ENCODE measurements at places on chromosomes 12 and 14.

GRCh38 chr12:101004898-101005297 lies 205.1 kb downstream of the SLC5A8 start:
- no peak for DNase-seq

GRCh38 chr12:2691006-2691344 lies 103.8 kb upstream of the FKBP4 start:
- no peak for DNase-seq

DNA sequence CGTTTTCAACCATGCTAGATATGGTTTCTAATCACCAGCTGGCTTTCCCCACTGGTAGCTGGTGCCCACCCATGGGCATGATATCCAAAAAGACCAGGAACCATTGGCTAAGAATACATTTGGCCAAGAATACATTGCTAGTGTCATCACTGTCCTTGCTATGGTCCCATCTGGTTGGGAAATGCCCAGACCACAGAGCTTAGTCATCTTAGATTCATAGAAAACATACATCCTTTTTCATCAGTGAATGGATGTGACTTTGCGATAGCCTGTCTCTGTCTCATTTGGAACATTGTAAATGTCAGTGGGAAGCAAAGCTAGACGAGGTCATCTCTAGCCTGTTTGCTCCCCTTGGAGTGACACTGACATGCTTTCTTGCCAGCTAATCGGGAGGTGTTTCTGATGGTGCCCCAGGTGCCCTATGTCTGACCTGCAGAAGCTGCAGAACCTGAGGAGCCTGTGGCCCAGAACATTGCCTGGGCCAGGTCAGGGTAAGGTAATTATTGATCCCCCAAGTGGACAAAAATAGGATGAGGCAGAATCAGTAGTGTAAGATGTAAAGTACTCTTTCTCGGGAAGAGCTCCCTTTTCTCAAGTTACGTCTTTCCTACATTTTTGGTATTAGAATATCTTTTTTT lies 194.8 kb downstream of the SLC41A2 start:
- no peak for DNase-seq

DNA sequence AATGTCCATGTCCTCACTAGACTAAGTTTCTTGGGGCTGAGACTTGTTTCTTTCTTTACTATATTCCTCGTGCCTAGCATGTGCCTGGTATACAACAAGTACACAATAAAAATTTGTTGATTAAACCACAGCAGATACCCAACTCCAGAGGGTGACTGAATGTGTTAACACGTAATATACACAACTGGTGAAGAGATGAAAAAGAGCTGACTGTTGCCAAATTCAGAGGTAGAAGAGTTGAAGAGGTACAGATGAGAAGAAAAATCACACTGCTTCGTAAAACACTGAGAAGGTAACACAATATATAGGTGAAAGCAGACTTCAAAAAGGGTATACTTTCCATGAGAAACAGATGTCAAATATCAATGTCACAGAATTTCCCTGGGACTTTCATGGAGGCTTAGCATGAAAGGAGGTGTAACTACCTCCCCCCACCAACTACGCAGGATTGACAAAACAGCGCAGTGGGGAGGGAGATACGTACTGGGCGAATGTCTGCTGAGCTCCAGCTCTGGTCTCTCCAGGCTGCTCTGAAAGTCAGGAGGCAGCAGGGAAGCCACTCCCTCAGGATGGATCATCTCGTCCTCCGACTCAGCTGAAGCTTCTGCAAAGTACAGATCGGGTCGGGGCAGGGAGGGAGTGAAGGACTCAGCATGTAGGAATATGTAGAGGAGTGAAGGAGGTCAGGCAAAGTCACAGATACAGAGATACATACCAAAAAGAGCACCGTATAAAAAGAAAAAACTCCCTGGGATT lies 5.3 kb downstream of the ACIN1 start:
- DNase-seq = no peak

- DNase-seq = no peak
These were observed 102.9 kb downstream of the TAOK3 start for GRCh38 chr12:118269806-118270205.

GRCh38 chr12:90253674-90254181 lies 545.1 kb upstream of the ATP2B1 start:
- peak; percentile 6 for DNase-seq

DNA sequence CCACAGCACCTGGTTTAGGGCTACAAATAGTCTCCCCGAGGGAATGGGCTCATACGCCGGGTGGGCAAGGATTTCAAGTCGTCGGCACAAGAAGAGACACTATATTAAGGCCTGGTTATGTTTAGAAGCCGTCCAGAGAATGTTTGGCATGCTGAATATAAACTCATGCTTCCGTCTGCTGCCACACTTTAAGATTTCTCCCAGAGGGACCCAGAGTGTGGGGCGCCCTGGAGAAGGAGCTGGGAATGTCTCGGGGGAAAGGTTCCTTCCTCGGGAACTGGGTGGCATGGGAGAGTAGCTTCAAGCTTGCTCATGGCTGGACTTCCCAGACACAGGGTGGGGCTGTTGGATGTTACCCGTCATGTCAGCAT lies 295.7 kb downstream of the CACNA1C start:
- DNase-seq = no peak

- DNase-seq = peak; percentile 8
These were observed 239.2 kb downstream of the SPTSSA start for GRCh38 chr14:34222867-34223266.

DNA sequence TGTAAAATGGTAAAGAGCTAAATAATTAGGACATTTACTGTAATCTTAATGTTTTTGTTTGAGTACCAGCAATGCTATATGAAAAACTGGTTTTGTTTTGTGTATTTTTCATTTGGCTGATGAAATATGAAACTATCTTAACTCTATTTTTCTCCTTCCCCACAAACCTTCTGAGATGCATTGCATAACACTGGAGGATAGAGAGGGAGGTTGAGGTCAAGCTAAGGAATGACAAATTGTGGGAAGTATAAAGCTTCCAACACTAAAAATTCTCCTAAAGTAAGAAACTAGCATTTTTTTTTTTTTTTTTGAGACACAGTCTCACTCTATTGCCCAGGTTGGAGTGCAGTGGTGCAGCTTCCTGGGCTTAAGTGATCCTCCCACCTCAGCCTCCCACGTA lies 31.5 kb upstream of the SRP54 start:
- no peak for DNase-seq

DNA sequence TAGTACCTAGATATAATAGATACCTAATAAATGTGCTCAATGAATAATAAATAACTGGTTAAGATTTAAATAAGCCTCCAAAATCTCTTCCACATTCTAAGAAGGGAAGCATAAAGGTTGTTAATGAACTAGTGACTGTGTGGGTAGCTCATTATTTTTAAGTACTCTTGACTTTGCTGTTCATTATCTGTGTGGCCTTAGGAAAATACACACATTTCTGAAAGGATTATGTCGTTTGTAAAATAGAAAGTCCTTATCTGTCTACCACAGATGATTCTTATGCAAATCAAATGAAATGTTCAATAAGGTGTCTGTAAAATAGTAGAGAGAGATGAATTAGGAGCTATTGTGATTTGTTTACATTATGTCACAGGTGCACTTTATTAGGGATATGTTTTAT lies 119.5 kb downstream of the LRRK2 start:
- DNase-seq = no peak

- DNase-seq = no peak
These were observed 2.9 kb upstream of the CMAS start for GRCh38 chr12:22042976-22043669.

DNA sequence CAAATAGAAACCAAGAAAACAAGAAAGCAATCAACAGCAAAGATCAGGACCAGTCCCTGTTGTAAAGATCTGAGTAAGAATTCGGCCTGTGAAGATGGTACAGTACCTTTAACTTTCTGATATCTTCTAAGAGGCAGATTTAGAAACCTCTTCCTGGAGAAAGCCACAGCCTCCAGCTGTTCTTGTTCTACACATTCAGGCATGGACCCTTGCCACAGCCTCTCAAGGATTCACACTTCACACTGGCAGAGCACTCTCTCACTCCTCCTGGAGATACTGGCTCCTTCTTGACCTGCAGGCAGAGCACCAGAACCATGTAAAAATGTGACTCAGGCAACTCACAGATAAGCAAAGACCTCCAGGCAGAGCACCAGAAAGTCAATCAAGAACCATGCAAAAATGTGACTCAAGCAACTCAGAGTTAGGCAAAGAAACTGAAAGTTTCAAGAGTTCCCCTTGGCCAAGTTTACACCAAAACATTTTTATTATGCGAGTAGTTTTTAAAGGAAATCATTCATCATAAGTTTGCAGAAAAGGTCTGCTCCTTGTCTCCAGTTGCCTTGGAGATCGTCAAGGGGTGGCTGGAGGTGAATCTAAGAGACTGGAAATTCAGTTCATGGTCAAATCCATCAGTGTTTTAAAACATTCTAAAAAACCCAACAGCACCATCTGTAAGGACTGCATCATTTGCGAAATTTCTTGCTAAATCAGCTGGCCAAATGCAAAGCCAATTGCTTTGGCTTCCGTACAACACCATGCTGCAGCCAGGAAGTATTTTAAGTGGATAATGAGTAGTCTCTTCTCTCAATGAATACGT lies 119.3 kb upstream of the MDM1 start:
- peak; percentile 16 for DNase-seq

DNA sequence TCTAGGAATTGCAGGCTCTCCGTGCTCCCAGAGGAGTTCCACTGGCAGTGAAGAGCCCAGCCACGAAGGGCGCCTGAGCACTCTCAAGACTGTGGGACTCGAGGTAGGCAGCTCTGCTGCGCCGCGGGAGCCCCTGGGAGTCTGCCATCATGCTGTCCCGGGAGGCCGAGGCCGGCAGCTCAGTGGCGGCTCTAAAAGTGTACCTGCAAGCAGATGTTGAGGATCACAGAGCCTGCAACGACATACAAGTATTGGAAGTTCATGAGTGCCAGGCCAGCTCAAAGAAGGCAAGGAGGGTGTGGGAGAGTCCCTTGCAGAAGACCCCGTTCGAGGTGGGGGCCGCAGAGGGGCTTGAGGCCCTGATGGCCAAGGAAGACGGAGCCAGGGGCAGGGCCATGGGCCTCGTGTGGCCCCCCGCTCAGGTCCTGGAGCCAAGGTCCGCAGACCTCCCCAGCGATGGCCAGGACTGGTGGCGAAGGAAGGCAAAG lies 62.7 kb downstream of the MUCL1 start:
- DNase-seq = no peak

DNA sequence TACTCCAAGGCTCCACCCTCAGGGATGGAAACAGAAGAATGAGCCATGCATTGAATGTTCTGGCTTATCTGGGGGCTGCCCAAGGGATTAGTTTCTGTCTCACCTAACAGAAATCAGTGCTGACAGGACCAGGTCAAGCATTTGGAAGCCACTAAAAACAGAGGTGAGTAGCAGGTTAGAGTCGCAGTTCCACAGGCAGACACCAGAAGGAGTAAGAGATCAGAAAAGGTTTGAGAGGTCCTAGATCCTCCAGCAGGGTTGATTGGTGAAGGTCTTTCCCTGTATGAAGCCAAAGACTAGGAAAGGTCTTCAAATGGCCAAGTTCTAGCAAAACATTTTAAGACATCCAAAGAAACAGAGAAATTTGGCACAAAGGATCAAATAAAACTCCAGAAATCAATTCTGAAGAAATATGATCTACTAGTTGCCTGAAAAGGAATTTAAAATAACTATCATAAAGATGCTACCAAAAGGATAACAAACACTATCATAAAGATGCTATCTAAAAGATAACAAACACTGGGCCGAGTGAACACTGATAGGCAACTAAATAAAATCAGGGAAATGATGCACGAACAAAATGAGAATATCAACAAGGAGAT lies 19.5 kb upstream of the TTC9 start:
- peak; percentile 31 for DNase-seq

- DNase-seq = peak; percentile 2
These were observed 1.5 kb downstream of the FRMD6 start for GRCh38 chr14:51653079-51653774.

GRCh38 chr12:122884860-122885259 lies 11.1 kb downstream of the VPS37B start:
- no peak for DNase-seq

GRCh38 chr12:31324845-31325523 lies 966 bp downstream of the SINHCAF start:
- no peak for DNase-seq

- no peak for DNase-seq
These were observed 55.5 kb downstream of the RDH12 start for GRCh38 chr14:67757175-67757574.

GRCh38 chr12:118337194-118337838 lies 35.4 kb downstream of the TAOK3 start:
- DNase-seq = no peak

DNA sequence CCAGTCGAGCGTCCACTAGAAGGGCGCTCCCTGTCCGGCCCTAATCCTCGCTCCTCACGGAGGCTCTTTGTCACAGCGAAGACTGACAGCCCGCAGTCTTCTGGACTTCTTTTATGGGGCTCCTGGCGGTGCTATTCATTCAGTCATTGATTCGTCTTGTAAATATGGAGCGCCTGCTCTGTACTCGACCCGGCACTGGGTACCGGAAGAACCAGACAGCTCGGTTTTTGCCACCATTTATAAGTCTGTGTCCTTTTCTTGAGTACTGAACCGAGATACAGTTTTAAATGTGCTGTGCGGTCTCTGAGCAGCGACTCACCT lies 570 bp downstream of the DMAC2L start:
- DNase-seq = peak; percentile 53

GRCh38 chr12:121789233-121789781 lies 4.2 kb downstream of the RHOF start:
- DNase-seq = no peak

- DNase-seq = no peak
These were observed 33.9 kb upstream of the CDK17 start for GRCh38 chr12:96434107-96434506.
